ENCODE measurements at places on chromosomes 6 and 20.

GRCh38 chr20:9928281-9928737, 89.4 kb upstream of the PAK5 start:
- no peak for DNase-seq

GRCh38 chr20:32646486-32646885, 27.3 kb downstream of the C20orf203 start:
- no peak for DNase-seq

DNA sequence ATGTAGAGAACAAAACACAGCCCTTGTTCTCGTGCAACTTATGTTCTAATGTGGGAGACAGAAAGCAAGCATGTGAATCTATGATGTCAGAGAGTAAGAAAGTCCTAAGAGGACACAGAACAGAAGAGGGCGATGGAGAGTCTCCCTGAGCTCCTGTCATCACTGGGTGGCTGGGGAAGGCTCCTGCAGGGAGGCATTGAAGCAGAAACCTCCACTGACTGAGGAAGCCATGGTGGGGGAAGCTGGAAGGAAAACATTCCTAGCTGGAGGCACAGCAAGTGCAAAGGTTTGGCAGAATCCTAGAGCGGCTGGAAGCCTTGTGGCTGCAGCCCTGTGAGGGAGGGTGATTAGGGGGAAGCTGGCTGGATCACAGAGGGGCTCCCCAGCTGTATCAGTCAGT, 248.0 kb downstream of the CDH26 start:
- no peak for DNase-seq

DNA sequence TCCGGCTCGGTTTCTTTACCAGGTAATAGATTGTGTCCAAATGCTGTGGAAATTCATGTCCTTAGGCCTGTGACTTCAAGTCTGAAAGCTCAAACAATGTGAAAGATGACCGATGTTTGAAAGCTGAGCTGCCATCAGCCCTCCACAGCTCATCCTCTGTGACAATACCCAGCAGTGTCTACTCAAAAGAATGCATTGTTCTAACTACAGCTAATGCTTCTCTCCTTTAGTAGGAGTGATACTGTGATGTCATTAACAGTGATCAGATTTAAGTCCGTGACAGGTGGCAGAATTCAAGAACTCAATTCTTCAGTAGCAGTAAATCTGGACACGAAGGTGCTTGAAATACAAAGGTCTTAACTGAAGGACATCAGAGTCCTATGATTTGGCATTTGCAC, 97.3 kb downstream of the RCAN2 start:
- DNase-seq = no peak

GRCh38 chr6:137488150-137489045, 5.8 kb downstream of the OLIG3 start:
- no peak for DNase-seq

GRCh38 chr6:25242567-25242966, 36.6 kb upstream of the CARMIL1 start:
- no peak for DNase-seq

All from stimulated activated CD4-positive, alpha-beta T cell treated with anti-CD3 and anti-CD28 coated beads, Interleukin-2, amount 100 ng/mL, for 24 hours (primary cell).